Mesendoderm (in vitro differentiated cells): ENCODE measurements at places on chromosomes 1 and 21.

DNA sequence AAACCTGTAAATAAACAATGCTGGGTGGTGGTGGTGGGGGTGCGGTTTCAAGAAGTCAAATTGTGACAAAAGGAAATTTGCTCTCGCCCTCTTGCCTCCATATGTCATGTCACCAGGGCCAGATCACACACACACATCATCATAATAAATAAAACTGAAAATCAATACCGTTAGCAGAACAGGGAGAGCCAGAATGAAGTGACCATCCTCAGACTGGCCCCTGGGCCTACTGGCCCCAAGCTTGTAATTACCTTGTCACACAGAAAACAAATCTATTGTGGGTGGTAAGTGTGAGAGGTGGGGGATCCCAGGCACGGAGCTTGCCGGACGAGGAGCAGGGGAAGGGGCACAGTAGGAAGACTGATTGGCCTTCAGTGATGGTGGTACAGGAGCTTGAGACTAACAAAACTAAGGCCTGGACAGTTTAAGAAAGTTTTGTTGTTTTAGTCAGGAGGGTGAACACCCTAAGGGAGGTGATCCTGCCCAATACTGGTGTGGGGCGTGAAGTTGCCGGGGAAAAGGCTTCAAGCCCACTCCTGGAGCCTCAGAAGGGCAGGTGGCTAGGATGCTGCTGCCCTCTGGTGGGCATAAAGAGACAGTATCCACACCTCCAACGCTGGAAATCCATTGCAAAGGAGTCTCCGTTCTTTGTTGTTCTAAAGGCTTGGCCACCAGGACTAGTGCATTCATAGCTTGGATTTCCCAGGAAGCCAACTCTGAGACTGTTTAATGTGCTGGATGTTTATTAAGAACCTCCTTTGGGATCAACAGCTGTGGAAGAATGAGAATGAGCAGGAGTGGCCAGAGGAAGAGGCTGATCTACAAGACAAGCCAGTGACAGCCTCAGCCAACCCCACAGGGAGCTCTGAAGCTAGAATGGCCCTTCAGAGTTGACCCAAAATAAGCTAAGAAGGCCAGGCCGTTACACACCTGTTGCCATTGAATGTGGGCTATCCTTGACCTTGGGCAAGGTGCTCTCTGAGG, 8.1 kb upstream of the C1orf216 start:
- peak; percentile 81 for DNase-seq

GRCh38 chr1:180227861-180228647, 2.0 kb upstream of the LHX4 start:
- no peak for DNase-seq

DNA sequence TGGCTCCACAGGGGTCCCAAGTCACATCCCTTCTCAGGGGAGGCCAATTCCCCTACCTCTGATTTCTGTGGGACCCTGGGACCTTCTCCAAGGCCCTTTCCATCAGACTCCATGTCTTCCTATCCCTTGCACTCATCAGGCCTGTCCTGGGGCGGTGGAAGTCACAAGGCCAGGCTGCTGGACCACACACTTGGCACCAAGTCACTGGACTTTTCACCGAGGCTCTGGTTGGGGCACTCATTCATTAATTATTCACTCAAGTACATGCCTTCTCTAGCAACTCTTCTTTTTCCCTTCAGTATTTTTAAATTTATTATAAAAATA, 11.2 kb upstream of the FOXO6 start:
- DNase-seq = no peak

DNA sequence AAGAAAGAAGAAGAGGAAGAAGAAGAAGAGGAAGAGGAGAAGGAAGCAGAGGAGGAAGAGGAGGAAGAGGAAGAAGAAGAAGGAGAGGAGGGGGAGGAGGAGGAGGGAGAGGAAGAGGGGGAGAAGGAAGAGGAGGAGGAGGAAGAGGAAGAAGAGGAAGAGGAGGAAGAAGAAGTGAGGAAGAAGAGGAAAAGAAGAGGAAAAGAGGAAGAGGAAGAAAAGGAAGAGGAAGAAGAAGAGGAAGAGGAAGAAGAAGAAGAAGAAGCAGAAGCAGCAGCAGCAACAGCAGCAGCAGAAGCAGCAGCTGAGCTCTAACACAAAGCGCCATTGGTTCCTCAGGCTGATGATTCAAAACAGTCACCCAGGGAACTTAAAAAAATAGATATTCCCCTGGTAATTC, 34.0 kb downstream of the DNAI4 start:
- no peak for DNase-seq

DNA sequence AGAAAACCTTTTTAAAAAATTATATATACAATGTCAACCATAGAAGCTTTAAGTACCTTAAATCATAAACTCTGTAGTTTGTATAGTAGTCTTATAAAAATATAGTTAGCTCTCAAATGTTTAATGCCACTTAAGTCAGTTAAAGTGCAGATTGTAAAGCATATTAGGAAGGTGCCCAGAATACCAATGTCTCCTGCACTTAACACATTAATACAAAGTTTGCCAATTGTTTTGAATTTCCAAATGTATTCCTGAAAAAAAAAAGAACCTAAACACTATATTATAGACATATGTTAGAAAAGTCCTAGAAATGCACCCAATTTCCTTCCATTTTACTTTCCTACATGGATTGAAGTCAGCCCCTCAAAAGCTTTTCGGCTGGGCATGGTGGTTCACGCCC, 12.1 kb downstream of the F3 start:
- no peak for DNase-seq

- no peak for DNase-seq
These were observed 78.7 kb downstream of the SSBP3 start for GRCh38 chr1:54327386-54328065.

DNA sequence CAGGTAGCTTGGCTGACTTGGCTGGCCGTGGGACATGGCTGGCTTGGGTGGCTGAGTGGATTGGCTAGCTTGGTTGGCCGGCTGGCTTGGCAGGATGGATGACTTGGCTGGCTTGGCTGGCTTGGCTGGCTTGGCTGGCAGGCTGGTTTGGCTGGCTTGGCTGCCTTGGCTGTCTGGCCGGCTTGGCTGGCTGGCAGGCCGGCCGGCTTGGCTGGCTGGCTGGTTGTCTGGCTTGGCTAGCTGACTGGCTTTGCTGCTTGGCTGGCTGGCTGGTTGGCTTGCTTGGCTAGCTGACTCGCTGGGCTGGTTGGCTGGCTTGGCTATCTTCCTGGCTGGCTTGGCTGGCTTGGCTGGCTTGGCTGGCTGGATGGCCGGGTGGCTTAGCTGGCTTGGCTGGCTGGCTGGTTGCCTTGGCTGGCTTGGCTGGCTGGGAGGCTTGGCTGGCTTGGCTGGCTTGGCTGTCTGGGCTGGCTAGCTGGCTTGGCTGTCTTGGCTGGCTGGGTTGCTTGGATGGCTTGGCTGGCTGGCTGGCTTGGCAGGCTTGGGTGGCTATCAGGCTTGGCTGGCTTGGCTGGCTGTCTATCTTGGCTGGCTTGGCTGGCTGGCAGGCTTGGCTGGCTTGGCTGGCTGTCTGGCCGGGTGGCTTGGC, 129.7 kb upstream of the FAM72C start:
- no peak for DNase-seq

DNA sequence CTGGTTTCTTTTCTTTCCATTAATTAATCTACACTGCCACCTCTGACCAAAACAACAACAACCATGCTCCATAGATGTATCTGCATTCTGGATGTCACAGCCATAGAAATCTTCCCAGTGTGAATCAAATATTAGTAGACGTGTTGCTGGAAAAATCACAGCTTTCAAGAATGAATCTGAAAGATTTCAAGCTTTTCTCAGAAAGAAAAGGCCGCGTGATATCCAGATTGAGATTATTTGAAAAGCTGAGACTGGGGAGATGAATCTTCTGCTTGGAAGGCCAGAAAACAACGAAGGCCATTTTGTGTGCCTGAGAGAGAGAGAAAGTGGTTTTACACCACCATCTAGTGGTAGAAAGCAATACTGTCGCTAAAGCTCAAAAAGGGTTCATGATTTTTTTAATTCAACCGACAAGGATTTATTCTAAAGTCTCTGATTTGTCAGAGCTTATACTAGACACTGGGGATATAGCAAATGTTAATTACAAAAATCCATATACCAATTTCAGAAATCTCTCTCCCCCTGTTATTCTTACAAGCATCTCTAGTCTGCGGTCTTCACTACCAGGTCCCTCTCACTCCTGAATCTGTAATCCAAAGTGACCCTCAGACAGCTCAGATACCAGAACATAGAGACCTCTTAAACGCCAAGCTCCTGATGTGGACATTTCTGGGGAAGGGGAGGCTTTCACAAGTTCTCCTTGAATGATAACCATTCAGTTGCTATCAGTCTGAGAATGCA, 87.5 kb upstream of the SGIP1 start:
- peak; percentile 70 for DNase-seq

GRCh38 chr1:153444078-153444477, 16.4 kb downstream of the S100A7 start:
- DNase-seq = no peak

DNA sequence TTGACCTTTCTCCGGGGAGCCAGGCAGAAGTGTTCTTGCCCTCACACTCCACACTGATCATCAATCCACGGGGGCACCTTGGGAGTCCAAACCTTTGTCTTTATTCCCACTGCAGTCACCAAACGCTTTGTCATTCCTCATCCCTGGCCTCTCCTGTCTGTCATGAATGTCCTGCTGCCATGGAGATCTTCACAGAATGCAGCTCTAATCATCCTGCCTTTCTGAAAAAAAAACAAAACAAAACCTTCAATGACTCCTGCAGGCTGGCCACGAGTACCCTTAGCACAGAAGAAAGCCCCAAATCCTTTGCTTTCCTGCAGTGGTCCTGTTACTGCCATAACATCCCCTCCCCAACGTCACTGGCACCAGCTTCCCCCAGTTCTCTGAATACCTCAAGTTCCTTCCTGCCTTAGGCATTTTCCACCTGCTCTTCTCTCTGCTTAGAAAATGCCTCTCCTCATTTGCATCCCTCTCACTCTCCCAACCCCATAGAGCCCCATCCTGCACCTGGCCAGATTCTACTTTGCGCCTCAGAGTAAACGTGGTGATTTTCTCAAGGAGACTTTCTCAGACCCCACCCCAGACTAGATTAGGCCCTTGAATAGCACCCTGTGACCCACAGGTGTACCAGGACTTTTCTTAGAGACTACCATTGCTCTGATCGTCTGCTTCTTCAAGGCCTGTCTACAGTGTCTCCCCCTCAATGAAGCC, 131.2 kb downstream of the AK5 start:
- peak; percentile 33 for DNase-seq

GRCh38 chr1:159922511-159923202, 2.6 kb downstream of the TAGLN2 start:
- DNase-seq = no peak

GRCh38 chr1:91676030-91676429, 175.4 kb downstream of the CDC7 start:
- DNase-seq = no peak

- DNase-seq = no peak
These were observed 9.2 kb downstream of the PRPF38B start for GRCh38 chr1:108701176-108701849.

- DNase-seq = peak; percentile 77
These were observed 12.4 kb downstream of the NEXN start for GRCh38 chr1:77900687-77901293.

DNA sequence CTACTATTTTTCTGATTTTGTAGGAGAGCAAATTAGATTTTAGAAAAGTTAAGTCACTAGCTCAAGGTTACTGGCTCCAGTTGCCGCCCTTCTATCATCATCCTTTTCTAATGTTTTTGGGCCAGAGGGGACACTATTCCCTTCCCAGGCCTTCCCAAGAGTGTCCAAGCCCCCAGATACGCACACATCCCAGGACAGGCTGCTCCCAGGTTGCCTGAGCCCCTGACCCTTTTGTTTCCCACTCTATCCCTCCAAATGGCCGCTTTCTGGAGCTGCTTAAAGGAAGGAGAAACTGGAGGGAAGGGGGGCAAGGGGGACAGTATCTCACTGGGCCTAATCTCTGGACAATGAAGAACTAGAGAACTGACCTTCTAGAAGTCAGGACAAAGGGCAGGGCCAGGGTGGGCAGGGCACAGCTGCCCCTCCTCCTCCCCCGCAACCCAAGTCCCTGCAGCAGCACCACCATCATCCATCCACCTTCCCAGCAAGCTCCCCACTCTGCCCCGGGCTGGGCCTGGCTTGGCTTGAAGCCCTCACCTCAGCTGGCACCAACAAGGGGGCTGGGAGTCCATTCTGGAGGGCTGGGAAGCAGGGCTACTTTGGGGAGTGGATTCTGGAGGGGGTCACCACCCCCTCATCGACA, 1.1 kb upstream of the MAP7D1 start:
- no peak for DNase-seq

- DNase-seq = no peak
These were observed 8.8 kb upstream of the P3R3URF start for GRCh38 chr1:46184920-46185658.

DNA sequence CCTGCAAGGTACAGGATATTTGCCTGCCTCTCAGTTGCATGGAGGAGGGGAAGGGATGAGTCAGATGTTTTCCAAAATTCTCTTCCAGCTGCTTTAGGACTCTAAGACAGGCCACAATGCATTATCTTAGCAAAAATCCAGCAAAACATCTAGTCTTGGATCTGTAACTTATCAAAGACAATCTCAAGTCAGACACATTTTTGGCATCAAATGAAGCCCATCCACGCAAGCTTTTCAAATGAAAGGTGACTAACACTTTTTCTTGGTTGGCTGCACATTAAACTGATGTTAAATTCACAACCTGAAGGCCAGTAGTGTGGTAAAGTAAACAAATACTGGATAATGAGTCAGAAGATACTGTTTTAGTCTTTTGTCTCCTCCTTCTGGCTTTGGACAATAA, 21.3 kb downstream of the FAM78B start:
- DNase-seq = no peak

DNA sequence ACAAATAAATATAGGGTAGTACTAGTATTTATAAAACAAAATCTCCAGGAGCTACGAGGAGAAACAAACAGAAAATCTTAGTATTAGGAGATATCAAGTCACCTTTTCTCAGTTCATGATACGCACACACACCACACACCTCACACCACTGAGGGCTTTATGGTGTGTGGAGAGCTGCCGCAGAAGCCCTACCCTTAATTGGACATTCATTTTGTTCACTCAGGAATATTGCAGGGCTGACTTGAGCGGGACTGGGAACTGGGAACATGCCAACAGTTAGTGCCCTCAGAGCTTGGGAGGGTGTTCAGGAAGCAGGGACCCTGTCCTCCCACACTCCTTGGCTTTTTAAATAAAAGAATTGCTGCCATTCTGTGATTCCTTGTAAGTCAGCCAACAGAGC, 386.8 kb downstream of the RYR2 start:
- no peak for DNase-seq

- DNase-seq = no peak
These were observed 188.7 kb upstream of the ATP1B1 start for GRCh38 chr1:168917796-168918195.
